Hair follicular keratinocyte (primary cell): ENCODE measurements at places on chromosomes 1 and 21. TPM values are rescaled to one million over a fixed set of nuclear protein-coding genes. Genes with fewer than 3 reads are reported as not detected.

Gene GCLM
- total RNA-seq = 29.0 and 30.3 TPM in 2 replicates

Gene GPR37L1
- total RNA-seq = not detected in 2 replicates

Gene TMEM269
- not detected in 2 replicates for total RNA-seq

Gene CYP4A11
- total RNA-seq = not detected in 2 replicates

Gene CD1E
- not detected in 2 replicates for total RNA-seq

Gene MAB21L3
- total RNA-seq = 0.84 TPM in 1 of 2 replicates, not detected in the other

Gene LRRN2
- total RNA-seq = not detected in 2 replicates

Gene MSH4
- total RNA-seq = 0.15 TPM in 1 of 2 replicates, not detected in the other

Gene TSSK3
- not detected in 2 replicates for total RNA-seq

Gene TNN
- total RNA-seq = not detected in 2 replicates

Gene GBP4
- total RNA-seq = under 0.01 and 0.04 TPM in 2 replicates

Gene TAS1R1
- total RNA-seq = not detected in 2 replicates

Gene PGLYRP3
- total RNA-seq = 0.34 and 0.62 TPM in 2 replicates

Gene TPTE
- not detected in 2 replicates for total RNA-seq

Gene ZFP69B
- total RNA-seq = 2.1 and 3.6 TPM in 2 replicates

Gene TIPRL
- total RNA-seq = 33.3 and 40.9 TPM in 2 replicates

Gene LRRC52
- total RNA-seq = not detected in 2 replicates

Gene PWP2
- 35.1 and 39.1 TPM in 2 replicates for total RNA-seq

Gene ACOT11
- 5.7 and 7.0 TPM in 2 replicates for total RNA-seq

Gene FCGR2B
- total RNA-seq = not detected in 2 replicates

Gene SSU72
- 130 and 156 TPM in 2 replicates for total RNA-seq

Gene FTCD
- not detected in 2 replicates for total RNA-seq

Gene VWA5B1
- total RNA-seq = not detected in 2 replicates

Gene CYP4Z1
- total RNA-seq = not detected in 2 replicates

Gene NPHS2
- not detected in 2 replicates for total RNA-seq

Gene NBPF10
- 0.49 and 0.70 TPM in 2 replicates for total RNA-seq

Gene HSPB7
- total RNA-seq = not detected in 2 replicates

Gene MRPL24
- 65.7 and 92.9 TPM in 2 replicates for total RNA-seq

Gene KIF26B
- total RNA-seq = 0.95 and 3.2 TPM in 2 replicates

Gene NR5A2
- not detected in 2 replicates for total RNA-seq

Gene CSRP1
- 317 and 323 TPM in 2 replicates for total RNA-seq
